Iris pigment epithelial cell (primary cell): ENCODE measurements at places on chromosomes 5 and 9.

DNA sequence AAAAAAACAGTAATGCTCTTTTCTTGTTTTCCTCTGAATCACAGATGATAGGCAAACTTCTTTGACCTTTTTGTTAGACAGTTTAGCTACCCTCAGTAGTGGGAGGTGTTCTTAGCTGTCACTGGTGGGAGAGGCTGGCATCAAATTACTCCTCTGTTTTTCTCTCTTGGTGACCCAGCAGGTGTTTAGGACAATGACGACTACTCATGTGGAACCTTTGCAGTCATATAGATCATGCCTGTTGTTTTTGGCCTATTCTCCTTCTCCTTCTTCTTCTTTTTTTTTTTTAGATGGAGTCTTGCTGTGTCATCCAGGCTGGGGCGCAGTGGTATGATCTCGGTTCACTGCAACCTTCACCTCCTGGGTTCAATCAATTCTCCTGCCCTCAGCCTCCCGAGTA, 15.4 kb upstream of the NPR2 start:
- no peak for DNase-seq

- no peak for DNase-seq
Measured at GRCh38 chr9:70112981-70113380, 69.3 kb downstream of the MAMDC2 start.

DNA sequence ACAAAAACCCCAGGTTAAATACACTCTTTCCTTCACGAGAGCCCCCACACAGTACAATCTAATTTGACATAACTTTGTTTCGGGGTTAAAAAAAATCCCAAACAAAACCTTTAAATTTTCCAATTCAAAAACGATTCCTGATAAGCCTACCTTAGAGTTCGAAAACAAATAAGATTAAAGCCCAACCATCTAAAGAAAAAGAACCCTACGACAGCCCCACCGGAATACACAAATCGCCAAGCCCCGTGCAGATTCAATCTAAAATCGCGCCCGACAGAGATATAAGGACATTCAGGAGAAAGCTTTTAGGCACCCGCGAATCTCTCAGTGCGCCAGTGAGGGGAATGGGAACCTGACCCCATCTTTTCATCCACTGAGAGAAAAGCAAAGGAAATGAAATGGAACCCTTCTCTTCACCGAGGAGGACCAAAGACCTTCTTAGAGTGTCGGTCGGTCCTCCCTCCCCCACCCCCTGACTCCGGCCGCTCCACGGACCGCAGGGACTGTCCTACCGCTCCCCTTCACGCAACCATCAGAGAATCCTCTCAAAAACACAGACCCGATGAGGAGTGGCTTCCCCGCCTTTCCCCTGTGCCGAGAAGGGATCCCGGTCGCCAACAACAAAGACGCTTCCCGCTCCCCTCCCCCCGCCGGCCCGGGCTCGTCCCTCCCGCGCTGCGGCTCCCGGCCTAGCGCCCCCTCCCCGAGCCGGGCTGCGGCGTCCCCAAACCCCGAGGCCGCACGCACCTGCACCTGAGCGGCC, 925 bp downstream of the ABHD17B start:
- peak; percentile 39 for DNase-seq

GRCh38 chr5:37495210-37495609, 116.1 kb downstream of the WDR70 start:
- DNase-seq = peak; percentile 24

DNA sequence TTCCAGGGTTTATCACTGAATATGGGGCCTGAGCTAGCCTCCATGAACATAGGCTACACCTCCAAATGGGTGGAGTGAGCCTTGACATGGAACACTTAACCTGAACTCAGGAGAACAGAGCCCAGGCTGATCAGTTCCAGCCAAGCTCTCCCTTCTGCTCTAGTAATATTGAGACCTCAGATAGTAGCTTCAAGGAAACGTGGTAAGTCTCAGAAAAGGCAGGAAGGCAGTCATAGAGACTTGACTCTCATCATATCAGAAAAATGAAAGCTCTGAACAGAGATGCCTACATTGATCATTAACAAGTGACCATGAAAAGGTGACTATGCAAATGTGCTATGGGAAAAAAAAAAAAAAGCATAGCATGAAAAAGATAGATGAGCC, 40.5 kb upstream of the MYO10 start:
- DNase-seq = no peak
